SHP77 treated with DMSO at 0.1 percent for 48 hours (cell line): ENCODE measurements at places on chromosomes 2 and 18.

- DNase-seq, result no peak
These were observed 169.7 kb upstream of the SMAD2 start for GRCh38 chr18:48100165-48100575.

DNA sequence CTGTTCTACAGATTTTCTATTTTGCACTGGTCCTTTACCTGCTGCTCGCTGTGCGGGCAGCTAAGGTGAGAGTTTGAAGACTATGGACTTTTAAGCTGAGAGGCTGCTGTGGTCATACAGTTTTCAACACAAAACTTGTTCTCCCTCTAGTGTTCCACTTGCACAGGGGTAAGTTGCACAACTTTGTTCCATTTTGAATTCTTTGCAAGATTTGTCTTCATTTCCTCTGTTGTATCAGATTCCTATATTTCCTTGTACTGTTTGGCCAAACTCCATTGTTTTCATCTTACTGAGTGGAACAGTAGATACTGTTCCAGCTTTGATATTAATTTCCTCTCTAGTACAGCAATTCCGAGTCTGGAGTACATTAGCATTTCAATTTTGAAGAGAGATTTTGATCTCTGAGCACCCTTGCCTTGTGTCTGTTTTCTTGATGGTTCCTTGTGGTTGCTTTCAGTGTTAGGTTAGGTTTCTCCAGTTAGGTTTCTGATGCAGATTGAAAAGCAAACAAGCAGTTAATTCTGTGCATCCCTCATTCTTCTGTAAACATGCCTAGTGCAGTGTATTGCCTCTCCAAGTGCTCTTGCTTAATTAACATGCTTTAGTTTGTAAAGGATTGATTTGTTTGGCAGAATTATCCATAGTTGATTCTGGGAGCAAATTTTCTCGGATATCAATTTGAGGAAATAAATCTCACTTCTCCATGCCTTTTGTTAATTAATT lies 188.8 kb downstream of the PTPRM start:
- DNase-seq, result no peak

DNA sequence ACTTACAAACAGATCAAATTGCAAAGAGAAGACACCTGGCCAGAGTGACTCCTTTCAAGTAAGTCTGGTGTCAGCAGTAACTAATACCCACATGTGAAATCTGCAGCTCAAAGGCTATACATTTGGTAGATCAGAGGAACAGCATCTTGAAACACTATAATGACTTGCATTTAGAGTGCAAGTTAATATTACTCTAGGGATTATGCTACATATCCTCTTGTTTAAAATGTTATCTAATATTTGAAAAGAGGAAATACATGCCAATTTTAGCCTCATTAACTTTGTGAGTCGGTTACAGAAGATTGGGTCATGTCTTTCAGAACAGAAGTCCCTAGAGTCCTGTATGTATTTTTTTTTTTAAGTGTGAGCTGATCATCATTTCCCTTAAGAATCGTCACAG lies 15.2 kb downstream of the LANCL1 start:
- DNase-seq, result no peak

DNA sequence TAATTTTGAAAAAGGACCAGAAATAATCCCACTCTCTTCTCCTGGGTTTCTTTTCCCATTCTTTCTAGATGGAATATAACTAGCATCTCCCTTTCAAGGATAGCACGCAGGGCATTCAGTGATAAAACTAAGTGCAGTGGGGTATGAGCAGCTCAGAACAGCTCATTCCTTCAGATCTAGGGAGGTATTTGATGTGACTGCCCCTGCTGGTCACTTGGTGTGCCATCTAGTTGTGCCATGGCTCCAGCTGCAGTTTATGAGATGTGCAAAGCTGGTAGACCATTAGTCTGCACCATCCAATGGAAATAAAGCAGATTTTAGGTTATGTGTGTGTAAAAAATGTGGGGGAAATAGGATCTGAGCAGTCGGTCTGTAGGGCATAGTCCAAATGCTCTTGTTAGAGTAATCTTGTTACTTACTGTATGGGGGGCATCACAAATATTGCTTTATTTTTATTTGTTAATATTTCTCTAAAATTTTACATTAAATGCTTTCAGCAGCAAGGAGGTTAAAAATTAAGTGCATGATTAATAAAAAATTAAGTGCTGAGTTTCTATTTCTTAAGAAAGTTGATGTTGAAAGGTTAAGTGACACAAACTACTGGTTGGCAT lies 38.9 kb downstream of the CTAGE1 start:
- no peak for DNase-seq

GRCh38 chr2:54541995-54542394 lies 85.9 kb downstream of the SPTBN1 start:
- DNase-seq, result no peak
